Activated CD8-positive, alpha-beta memory T cell treated with anti-CD3 and anti-CD28 coated beads for 48 hours (primary cell): ENCODE measurements at places on chromosomes 1 and 21.

GRCh38 chr1:152912900-152913299 is 4.6 kb downstream of the IVL start:
- DNase-seq = no peak

DNA sequence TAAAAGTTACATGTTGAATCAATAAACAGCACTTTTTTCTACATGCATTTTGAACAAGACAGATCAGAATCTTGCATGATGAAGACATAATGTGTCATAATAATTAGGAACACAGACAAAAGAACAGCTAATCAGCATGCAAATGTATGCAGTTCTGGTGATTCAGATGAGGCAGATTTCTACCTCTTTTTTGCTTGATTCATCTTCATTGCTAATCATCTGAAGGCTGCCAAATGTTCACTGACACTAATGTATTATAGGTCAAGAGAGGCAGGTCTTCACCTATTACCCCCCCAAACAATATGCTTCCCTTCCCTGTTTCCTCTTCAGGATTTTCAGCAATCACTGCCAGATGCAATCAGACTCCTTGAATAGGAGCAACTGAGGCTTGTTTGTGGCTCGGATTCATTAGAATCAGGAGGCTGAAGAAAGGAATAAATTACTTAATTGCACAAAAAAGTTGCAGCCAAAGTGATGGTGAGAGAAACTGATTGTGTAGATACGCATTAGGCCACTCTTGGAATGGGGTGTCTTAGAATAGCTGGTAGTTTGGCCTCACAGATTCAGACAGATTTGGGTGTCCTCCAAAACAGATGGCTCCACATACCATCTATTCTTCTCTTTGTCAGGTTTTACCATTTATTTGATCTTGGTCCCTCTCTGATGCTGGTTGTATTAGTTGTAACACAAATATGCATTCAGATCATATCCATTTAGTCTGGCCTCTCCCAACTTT is 275.4 kb downstream of the RPS6KC1 start:
- no peak for DNase-seq

GRCh38 chr1:32240140-32240951 is 6.7 kb upstream of the FAM167B start:
- no peak for DNase-seq

GRCh38 chr21:45634511-45635183 is 8.9 kb upstream of the PCBP3 start:
- no peak for DNase-seq

- DNase-seq = no peak
Measured at GRCh38 chr1:19892129-19892528, 9.9 kb downstream of the OTUD3 start.

- no peak for DNase-seq
Measured at GRCh38 chr1:55546553-55546952, 331.4 kb upstream of the USP24 start.

DNA sequence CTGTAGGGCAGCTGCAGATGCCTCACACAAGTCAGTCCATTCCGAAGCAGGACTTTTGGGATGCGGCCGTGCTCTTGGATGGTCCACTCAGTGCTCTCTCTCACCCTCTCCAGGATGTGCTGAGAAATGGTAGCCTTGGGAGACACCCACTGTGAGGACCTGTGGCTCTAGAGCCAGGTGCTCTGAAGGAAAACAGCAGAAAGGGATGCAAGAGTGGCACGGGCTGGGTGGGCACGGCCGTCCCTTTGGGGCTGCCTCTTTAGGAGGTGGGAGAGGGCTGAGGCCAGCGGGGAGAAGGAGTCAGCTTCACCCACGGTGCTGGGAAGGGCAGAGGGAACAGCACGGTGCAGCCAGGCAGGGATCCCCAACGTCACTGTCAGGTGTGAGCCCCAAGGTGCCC is 106.1 kb downstream of the RIPK4 start:
- DNase-seq = no peak

- no peak for DNase-seq
Measured at GRCh38 chr1:112548547-112548946, 39.8 kb downstream of the WNT2B start.

GRCh38 chr1:14010476-14010875 is 310.5 kb downstream of the PRDM2 start:
- DNase-seq = no peak

GRCh38 chr1:248618878-248619277 is 16.0 kb downstream of the OR2T11 start:
- DNase-seq = no peak

DNA sequence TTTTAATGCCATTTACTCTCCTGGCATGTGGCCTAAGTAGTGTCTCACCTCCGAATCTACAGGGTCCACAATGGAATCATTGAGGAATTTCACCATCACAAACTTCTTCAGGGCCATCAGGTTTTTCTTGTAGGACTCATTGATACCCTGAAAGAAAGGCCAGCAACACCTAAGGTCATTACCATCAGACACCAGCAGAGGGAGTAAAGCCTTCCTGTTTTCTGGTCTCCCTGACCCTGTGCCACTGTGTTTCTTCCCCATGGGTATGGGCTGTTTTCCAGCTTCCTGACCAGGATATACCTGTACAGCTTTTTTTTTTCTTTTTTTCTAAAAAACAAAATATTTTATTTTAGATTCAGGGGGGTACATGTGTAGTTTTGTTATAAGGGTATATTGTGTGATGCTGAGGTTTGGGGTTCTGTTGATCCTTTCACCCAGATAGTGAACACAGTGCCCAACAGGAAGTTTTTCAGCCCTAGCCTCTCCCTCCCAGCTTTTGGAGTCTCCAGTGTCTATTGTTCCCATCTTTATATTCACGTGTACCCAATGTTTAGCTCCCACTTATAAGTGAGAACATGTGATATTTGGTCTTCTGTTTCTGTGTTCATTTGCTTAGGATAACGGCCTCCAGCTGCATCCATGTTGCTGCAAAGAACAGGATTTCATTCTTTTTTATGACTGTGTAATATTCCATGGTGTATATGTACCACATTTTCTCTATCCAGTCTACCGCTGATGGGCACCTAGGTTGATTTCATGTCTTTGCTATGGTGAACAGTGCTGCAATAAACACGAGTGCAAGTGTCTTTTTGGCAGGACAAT is 18.3 kb downstream of the PPT1 start:
- DNase-seq = no peak

- no peak for DNase-seq
Measured at GRCh38 chr1:73886716-73887115, 311.3 kb downstream of the LRRIQ3 start.

DNA sequence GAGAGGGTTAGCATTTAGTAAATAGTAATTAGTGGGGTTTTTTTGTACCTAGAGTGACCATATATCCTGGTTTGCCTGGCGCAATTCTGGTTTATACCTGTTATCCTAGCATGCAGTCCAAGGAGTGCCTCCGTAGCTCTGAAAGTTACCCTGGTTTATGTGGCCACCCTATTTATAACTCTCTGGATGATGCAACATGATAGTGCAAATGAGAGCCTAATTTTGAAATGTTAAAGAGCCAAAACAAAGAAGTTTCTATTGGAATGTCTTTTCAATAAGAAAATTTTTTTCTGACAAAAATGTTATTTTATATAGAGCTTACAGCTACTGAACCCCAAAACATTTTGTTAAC is 5.7 kb downstream of the AHCYL1 start:
- no peak for DNase-seq

- DNase-seq = no peak
Measured at GRCh38 chr1:229370601-229371021, 27.8 kb upstream of the CCSAP start.

DNA sequence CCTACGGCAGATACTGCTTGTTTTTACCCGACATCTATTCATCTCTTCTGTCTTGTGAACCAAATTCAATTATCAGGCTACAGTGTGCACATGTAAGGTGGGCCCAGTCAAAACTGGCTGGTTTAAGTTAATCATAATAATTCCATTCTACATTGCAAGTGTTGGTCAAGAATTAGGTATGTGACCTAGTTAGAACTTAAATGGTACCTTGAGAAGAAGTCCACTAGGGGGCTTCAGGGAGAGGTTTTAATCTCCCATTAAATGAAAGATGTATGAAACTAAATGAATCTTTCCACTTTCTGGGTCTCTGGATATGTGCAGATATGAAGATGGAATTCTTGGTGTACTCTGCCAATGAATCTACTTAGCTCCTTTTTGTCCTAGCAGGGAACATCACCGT is 187.1 kb downstream of the CDC42BPA start:
- DNase-seq = no peak

DNA sequence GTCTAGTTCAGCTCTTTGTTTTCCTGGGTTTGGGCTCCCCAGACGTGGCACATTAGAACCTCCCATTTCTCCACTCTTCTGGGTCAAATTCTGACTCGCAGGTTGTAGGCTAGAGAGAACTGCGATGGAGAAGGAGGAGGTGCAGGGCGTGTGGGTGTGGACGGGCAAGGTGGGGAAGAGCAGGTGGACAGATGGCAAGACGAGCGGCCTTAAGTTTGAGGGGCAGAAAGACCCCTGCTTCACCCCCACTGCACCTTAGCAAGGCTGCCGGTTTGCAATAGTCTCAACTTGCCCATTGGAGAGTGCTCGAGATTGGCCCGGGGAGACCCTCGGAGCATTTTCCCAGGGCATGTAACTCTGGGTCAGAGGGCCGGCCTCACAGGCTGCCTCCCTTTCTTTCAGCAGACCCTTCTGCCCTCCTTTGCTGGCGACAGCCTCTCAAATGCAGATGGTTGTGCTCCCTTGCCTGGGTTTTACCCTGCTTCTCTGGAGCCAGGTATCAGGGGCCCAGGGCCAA is 1.7 kb downstream of the IL24 start:
- no peak for DNase-seq
